ENCODE measurements at places on chromosomes 12 and 14.

DNA sequence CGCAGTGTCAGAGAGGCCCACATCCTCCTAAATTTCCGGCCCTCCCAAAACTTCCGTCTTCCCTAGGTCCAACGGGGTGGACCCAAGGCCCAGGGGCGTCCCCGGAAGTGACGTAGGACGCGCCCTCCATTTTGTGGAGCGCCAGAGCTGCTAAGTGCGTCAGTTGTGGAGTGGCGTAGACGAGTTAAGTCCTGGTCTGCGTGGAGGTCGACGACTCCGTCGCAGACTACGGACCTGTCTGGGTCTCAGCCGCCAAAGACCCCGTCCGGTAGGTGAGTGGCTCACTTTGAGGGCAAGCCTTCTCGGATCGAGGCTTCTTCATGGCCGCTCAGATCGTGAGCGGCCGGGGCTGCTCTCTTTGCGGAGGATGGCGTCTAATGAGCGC lies at the start of gene SRSF5:
Gene SRSF5 (plus strand): TSS at position 159 of the 385 bp plus-strand sequence. CDS start 1,015 bp downstream, outside the sequence.
- peak; percentile 97 for DNase-seq

DNA sequence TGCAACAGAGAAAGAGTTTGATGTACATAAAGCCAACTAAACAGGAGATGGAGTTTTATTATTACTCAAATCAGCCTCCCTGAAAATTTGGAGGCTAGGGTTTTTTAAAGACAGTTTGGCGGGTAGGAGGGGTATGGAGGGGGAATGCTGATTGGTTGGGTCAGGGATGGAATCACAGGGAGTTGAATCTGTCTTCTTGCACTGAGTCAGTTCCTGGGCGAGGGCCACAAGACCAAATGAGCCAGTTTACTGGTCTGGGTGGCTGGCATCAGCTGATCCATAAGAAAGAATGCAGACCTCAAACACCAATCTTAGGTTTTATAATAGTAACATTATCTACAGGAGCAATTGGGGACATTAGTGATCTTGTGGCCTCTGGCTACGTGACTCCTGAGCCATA lies 64.9 kb downstream of the RIN3 start:
- peak; percentile 72 for DNase-seq

DNA sequence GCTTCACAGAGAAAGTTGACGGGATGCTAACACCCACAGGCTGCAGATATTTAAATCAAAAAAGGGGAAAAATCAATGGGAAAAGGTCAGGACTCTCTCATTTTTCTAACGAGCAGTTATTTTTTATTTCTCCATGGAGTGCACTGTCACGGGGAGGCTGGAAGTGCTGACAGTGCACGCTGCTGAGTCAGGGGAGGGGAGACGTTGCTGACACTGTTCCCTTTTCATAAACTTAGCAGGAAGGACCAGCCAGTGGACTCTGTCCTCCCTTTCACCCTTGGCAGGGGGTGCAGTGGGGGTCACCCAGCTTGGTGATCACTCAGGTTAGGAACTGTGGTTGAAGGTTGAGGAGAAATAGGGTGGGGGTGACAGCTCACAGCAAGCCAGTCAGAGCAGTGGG lies 65.6 kb upstream of the FUT8 start:
- peak; percentile 32 for DNase-seq

GRCh38 chr14:92690171-92691011 lies 58.0 kb downstream of the LGMN start:
- DNase-seq, result peak; percentile 63

- DNase-seq, result no peak
Observed at GRCh38 chr14:93454224-93454623, 23.5 kb downstream of the UNC79 start.

DNA sequence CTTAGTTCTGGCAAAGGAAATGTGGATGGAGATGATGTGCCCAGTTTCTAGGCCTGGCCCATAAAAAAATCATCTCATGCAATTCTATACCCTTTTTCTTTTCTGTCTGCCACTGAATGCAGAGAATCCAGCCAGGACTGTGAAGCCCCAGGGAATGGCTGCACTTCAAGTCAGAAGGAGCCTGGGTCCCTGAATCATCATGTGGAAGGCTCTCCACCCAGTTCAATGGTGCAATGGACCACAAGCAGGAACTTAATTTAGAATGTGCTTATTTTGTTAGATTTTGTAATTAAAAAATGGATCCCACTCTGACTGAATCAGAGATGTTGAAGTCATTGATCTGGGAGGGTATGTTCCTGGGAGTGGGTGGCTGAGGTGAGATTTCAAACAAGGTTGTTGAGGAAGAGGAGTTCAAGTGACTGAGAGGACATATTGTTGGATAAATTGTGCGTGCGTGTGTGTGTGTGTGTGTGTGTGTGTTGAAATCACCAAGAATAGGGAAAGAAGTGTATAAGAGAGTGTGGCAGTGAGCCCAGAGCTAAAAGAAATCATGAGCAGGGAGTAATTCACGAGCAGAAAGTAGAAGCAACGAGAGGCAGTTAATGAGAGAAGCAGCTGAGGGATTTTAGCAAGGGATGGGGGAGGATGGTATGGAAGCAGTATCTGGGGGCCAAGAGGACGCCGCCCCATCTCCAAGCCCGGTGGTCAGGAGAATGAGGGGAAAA lies 125.4 kb downstream of the TMX1 start:
- peak; percentile 48 for DNase-seq

GRCh38 chr12:67710582-67710981 lies 62.0 kb downstream of the DYRK2 start:
- DNase-seq, result peak; percentile 62

DNA sequence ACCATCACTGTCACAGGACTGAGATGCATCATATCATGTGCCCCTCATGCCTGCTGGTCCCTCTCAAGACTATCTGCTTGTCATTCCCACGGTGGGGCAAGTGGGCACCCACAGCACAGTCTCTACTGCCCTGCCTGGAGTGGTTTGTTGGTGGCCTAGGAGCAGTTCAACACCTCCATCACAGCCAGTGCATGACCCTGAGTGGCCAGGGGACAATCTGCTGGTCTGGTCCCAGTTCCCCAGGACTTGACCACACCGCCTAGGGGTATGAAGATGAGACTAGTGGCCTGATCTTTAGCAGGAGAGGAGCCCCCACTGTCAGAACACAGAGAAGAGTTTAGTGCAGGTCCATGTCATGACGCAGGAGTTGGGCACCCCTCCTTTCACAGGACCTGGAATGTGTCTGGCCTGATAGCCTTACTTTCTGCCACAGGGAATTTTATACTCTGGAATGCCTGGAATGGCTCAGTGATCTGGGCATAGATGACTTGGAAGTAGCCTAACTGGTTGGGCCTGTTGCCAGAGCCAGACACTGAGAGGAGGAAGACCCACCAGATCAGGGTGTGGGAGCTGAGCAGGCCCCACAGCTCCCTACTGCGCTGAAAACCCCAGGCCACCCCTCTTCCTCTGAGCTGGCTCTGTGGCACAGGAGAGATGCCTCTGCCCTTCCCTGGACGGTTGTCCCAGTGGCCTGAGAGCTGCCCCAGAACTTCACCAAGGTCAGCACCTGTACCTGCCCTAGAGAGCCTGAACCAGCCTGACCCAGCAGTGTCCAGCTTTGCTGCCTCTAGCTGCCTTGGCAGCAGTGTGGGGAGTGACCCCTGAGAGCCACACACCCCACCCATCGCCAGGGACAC lies 83.3 kb downstream of the PUS7L start:
- DNase-seq, result no peak

DNA sequence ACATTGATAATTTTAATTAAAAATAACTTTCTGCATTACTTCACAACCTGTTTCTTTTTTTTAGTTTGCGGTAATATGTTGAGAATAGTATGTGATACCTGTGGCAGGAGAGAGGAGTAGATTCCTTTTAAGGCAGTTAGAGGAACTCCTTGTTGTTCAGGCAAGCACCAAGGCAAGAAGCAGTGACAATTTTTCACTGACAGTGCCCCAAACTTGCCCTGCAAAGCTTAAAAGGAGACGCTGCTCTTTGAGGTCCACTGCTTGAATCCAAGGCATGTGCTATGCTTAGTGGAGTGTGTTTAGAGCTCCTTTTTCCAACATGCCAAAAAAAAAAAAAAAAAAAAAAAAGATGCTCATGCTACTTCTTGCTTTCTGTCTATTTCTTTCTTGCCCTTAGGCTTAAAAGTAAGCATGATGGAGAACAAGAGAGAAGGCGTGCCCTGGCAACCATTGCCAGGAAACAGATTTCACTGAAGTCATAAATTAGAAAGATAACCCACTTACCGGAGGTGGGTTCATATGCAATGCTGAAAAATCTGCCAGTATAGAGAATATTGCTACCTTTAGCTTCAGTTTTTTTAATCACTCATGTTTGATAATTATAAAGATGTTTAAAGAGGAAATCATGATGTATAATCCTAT lies 58.3 kb upstream of the DYRK2 start:
- no peak for DNase-seq

GRCh38 chr12:92520511-92520910 lies 182.3 kb upstream of the PLEKHG7 start:
- DNase-seq, result no peak

DNA sequence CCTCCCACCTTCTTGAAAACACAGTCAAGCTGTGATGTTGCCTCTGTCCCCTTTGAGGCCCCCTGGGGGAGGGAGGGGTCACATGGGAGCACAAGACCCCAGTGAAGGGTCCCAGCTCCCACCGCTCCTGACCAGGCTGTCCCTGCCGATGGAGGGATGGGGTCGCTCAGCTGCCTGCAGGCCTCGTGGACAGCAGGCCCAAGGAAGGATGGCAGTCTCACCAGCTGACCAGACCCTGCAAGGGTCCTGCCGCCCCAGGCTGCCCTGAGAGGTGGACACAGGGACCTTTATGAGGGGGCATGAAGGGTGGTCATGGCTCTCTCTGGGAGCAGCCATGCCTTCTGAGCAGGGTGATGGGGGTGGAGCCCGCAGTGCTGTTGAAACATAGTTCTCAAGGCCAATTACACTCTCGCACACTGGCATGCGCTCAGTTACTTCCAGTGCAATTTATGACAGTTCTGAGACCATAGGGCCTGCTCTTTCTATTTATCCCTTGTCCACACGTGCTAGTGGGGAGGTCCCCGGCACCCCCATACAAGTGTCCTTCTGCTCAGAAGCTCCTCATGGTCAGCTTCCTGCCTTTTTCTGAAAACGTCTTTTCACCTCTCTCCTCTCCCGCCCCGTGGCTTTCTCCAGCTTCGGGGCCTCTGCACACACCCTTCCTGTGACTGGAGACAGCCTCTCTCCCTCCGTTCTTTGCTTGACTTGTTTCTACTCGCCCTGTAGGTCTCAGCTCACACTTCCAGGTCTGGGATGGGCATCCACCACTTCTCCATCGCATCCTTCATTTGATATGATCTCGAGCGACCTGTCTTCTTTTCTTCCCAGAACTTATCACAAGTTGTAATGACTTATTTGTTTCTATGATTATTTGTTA lies 313.1 kb downstream of the ADGRD1 start:
- DNase-seq, result no peak

DNA sequence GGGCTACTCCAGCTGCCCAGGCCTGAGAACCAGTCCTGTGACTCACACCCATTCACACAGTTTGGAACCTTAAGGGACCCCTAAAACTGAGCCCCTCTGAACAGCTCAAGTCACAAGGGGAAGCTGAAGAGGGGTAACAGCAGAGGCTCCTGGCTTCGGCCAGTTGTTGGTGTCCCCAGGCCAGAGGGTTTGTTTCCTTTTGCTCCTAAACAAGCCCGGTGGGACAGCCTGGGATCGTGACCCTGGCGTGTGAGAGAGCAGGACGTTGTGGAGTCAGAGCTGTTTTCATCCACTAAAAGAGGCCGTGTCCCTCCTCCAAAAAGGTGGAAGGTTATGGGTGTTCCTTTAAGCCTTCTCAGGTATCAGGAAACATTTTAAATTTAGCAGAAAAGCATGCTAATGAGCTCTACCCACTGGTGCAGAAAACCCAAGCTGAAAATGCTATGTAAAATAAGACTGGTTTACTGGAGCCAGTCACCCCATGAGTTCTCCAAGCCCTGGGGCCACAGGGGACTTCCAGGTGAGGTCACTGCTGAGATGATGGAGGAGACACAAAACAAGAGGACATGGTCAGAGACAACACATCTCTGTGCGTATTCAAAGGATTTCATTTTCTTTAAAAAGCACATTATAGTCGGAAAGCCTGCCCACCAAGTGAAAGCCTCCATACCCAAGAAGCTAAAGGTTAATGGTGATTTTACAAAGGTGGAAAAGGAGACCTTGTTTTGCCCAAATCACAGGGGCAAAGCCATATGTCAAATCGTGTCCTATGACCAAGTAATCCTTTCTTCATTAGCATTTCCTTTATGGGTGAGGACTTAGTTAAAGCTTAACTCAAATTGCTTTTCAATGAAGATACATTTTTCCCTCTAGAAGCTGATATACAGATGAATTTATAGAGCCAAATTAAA lies 14.1 kb downstream of the PRKAB1 start:
- no peak for DNase-seq

GRCh38 chr12:58966939-58967338 lies 46.6 kb upstream of the LRIG3 start:
- peak; percentile 41 for DNase-seq

- DNase-seq, result no peak
Observed at GRCh38 chr12:108175310-108175709, 46.2 kb downstream of the WSCD2 start.

DNA sequence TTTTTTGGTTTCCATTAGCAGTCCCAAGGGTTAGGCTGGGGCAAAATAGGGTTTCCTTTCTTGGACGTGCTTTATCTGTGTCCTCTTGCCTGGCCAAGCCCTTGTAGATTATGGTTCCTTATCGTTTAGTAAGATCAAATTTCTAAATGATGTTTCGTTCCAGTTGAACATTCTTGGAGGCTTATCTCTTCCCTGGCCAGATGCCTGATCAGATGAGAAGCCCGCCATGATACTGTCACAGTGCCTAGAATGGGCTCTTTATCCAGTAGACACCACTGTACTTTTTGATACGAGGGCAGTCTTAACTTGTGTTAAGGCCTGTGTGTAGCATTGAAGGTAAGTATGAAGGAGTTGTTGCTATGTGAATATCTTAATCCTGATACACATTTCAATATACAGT lies 76.1 kb upstream of the TMEM263 start:
- DNase-seq, result no peak

DNA sequence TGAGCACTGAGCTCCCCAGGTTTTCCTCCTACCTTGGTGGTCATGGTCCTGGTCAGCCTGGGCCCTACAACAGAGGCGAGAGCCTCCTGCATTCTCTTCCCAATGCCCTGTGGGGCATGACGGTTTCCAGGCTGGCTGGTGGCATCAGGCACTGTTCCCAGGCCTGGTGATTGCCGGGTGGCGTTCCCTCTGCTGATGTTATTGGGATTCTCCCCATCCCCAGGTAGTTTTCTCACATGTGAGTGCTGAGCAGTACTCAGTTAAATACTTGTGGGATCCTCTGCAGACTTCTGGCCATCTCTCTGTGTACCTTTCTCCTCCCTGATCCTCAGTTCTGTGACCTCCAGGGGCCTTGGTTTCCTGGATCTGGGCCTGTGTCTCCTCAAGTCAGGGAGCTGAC lies 15.8 kb downstream of the C1R start:
- DNase-seq, result no peak

GRCh38 chr14:100399052-100399849 lies 76.1 kb downstream of the SLC25A47 start:
- DNase-seq, result no peak
